ENCODE measurements at places on chromosomes 11 and 22.
A peak's percentile ranks its signal among the peaks of the same experiment; 100 is the strongest.

DNA sequence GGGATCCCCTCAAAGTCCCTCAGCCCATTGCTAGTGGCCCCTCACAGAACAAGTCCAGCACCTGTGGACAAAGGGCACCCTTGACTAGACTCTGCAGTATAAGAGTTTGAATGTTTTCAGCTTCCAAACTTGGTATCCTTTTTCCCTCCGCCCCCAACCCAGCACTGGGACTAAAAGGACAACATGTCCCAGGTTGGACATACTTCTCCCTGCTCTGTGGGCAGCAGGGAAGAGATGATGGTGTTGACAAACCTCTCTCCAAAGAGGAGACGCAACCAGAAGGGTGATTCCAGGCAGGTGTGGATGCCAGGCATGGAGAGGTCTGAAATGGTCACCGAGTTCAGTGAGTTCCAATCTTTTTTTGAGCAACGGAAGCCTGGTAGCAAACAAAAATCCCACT, 4.5 kb upstream of the MYOD1 start:
- DNase-seq = no peak

DNA sequence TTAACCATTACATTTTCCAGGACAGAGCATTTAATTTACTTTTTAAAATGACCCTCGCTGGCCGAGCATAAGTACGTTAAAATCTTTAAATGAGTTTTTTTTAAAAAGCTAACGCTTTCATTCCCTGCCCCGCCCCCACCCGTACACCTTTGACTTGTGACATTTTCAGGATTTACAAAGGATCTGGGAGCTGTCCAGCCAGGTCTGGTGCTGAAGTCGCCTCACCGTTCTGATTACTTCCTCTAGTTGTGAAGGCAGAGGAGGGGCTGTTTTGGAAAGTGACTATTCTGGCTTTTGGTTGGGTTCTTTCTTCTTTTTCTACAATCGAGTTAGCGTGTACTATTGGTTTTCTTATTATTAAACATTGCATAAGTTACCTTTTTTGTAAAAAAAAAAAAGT, 2.9 kb downstream of the C11orf87 start:
- DNase-seq = no peak

- DNase-seq = no peak
Observed at GRCh38 chr11:2913776-2914175, 15.4 kb downstream of the PHLDA2 start.

DNA sequence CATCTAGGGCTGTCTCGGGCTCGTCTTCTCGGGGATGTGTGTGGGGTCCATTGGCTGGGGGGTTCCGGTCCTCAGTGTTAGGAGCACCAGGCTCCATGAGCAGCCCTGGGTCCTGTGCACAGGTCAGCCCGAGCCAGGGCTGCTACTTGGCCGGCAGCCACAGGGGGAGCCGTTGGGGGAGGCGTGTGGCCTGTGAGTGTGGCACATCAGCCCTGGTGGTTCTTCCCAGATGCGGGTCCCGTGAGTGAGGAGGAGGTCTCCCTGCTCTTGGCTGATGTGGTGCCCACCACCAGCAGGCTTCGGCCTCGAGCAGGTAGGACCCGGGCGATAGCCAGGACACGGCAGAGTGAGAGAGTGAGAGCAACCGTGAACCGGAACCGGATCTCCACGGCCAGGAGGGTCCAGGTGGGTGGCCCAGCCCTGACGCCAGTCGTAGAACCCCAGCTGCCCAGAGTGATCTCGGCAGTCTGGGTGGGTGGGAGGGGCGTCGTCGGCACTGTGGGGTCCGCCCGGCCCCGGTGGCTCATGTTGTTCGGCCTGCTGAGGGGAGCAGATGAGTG, 18.5 kb downstream of the IRF7 start:
- DNase-seq = peak; percentile 6

GRCh38 chr11:133723056-133723455, 122.3 kb downstream of the SPATA19 start:
- DNase-seq = peak; percentile 10

- DNase-seq = no peak
Observed at GRCh38 chr11:104206936-104207335, 43.0 kb upstream of the PDGFD start.

GRCh38 chr11:18853086-18853720, 61.6 kb upstream of the PTPN5 start:
- DNase-seq = peak; percentile 58

DNA sequence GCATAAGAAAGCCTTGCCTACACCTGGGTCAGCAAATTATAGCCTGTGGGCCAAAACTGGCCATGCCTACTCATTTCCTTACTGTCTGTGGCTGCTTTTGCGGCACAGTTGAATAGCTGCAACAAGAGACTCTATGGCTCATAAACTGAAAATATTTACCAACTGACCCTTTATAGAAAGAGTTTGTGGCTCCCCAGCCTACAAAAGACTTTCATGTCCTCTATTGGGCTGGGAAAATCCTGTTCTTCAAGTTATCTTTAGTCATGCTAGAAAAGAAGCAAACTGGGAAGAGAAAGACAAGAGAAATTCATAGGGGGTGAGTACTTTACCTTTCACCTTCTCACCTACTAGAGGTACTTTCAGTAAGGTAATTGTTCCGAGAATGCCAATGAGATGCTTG, 175.1 kb downstream of the SWAP70 start:
- DNase-seq = no peak

DNA sequence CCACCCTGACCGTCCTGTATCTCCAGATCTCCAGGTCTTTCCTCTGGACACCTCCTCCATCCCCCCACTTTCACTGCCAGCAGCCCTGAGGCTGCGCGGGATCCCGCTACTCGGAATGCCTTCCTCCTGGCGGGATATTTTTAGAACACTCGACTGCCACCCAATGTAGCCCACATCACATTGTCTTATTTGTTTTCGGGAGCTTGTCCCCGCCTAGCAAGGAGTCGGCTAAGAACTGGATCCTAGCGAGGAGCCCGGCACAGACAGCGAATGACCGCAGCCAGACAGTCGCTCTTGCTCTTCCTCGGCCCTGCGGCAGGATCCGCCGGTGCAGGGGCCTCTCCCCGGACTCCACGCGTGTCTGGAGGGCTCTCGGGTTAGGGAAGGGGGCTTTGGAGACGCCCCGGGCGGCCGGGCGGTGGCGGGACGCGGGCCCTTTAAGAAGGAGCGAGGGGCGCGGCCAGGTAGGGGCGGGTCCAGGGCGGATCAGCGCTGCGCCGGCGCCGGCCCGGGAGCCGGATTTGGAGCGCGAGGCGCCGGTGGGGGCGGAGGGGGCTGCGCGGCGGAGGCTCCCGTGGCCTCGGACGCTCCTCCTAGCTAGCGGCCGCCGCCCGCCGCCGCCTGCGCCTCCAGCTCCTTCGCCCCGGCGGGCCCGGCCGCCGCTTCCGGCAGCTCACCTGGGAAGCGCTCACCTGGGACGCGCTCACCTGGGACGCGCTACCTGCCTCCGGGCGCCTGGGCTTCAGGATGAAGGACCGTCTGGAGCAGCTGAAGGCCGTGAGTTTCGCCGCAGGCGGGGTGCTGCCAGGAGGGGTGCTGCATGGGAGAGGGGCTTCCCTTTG, at the start of gene STX3:
TSS of gene STX3 (plus strand) at position 518 of the 842 bp plus-strand sequence. CDS start at position 748, 230 bp downstream.
- peak; percentile 83 for DNase-seq

GRCh38 chr11:126102436-126102981, 39.8 kb upstream of the CDON start:
- DNase-seq = no peak

- peak; percentile 53 for DNase-seq
Observed at GRCh38 chr11:59756845-59757244, 1.7 kb downstream of the STX3 start.

- no peak for DNase-seq
Observed at GRCh38 chr11:94849839-94850238, 81.7 kb downstream of the AMOTL1 start.

DNA sequence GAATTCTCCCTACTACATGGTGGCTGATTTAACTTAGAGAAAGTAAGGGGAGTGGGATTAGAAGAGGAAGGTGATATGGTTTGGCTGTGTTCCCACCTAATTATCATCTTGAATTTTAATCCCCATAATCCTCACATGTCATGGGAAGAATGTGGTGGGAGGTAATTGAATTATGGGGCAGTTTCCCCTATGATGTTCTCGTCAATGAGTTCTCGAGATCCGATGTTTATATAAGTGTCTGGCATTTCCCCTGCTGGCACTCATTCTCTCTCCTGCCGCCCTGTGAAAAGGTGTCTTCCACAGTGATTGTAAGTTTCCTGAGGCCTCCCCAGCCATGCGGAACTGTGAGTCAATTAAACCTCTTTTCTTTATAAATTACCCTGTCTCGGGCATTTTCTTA, 169.3 kb downstream of the CASP12 start:
- DNase-seq = peak; percentile 91

- no peak for DNase-seq
Observed at GRCh38 chr22:39401301-39401631, 1.7 kb downstream of the TAB1 start.

GRCh38 chr11:2149460-2149859, 10.3 kb upstream of the IGF2 start:
- no peak for DNase-seq

- no peak for DNase-seq
Observed at GRCh38 chr11:9077164-9077563, 14.2 kb downstream of the SCUBE2 start.

DNA sequence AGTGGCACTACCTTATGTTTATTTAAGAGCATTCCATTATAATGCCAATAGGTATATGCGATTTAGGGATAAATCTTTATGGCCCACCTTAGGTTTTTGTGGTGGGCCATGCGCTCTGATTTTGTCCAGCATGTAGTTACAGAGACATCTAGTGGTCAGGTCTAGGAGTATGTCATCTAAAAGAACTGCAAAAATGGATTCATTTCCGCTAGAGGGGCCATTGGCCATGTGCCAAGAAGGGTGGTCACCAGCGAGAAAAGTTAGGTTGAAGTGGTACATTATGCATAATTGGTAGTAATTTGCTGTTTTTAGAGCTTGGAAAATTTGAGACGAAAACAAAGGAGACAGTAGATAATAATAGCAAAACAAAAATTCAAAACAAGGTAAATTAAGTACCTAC, 27.7 kb downstream of the LRRC4C start:
- DNase-seq = peak; percentile 32

DNA sequence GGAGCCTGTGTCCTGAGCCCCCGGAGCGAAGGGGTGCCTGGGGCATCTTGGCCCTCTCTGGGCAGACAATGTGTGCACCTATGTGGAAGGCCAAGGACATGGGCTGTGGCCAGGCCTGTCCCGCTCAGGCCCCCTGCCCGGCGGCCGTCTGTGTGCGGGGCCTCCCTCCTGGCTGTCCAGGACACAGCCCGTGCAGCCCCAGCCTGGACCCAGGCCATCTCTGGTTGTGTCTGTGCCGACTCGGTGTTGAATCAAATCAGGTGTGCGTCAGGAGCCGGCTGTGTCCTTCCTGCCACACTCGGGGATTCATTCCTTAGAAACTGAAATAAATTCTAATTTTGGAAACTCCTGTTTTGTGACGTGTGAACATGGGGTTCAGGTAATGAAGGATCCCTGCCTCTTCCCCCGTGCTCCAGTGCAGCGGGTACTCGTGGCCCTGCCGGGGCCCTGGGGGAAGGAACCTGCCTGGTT, 1.5 kb upstream of the SELENOO start:
- no peak for DNase-seq

GRCh38 chr11:111370902-111371578, 8.0 kb downstream of the POU2AF1 start:
- DNase-seq = no peak

DNA sequence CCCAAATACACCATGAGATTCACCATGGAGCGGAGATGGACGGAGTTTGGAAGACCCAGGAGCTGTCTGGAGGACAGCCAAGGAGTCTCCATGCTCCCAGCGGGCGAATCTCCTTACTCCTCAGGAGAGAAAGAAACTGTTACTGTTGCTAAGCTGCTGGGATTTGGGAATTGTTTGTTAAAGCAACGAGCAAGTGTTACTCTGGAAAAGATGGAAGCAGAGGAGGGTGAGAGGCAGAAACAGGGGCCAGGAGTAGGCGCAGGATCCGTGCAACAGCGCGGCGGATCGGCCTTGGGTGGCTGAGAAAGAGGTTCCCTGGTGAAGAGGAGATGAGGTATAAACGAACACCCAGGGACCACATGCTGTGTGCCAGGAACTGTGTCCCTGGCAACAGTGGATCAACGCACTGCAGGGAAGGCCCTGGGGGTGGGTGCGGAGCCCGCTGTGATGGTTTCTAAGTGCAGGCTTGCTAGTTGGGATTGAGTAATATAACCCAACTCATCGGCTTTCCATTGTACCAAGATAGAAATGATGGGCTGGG, 1436.4 kb downstream of the BRD1 start:
- DNase-seq = no peak

GRCh38 chr11:44854741-44855492, 95.8 kb downstream of the TP53I11 start:
- no peak for DNase-seq

- peak; percentile 56 for DNase-seq
Observed at GRCh38 chr11:18540207-18541009, 13.7 kb upstream of the TSG101 start.

GRCh38 chr11:104625246-104625645, 273.0 kb downstream of the CASP12 start:
- no peak for DNase-seq

DNA sequence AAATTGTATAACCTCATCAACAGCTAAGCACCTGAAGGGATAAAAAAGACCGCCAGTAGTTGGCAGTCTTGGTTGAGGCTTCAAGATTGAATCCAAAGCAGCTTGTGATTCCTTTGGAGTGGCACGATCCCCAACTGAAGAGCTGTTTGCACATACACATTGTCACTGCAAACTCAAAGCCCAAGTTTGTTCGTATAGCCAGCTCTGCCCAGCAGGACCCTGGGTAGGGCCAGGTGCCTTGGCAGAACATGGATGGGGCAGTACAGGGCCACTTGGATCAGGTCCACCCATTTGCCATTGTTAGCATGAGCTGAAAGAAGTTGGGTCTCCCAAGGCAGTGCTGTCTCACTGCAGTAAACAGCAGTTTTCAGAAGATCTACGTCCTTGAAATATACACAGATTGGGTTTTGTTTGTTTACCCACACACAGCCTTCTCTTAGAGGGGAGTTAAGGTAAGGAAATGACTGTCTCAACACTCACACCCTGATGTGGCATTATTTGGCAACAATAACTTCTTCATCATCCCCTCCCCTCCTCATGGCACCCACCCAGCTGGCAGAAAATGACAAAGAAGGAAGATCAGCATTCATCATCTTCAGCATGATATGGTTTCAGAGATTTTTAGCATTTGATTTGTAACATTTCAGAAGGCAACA, 132.9 kb downstream of the COMMD9 start:
- no peak for DNase-seq

DNA sequence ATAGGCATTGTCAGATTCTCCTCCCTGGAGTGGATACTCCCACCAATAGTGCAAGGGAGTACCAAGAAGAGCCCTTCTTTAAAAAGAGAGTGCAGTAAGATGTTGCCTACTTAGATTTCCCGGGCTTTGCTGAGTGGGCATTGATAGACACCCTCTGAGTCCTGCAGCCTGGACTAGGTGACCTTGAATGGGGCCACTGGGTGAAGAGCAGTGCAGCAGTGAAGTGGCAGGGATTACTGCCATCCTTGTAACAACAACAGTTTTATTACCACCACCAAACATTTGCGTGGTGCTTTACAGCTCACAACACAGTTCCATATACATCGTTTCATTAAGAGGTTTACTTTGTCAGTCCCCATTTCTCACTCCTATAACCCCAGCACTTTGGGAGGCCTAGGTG, 59.4 kb downstream of the MICAL2 start:
- DNase-seq = no peak

GRCh38 chr11:63548178-63548577, 11.6 kb downstream of the PLAAT4 start:
- no peak for DNase-seq

GRCh38 chr11:71366076-71366475, 82.1 kb downstream of the DHCR7 start:
- DNase-seq = no peak

Data from NCI-H82 (cell line).